Mesendoderm (in vitro differentiated cells): ENCODE measurements at places on chromosomes 1 and 21.

DNA sequence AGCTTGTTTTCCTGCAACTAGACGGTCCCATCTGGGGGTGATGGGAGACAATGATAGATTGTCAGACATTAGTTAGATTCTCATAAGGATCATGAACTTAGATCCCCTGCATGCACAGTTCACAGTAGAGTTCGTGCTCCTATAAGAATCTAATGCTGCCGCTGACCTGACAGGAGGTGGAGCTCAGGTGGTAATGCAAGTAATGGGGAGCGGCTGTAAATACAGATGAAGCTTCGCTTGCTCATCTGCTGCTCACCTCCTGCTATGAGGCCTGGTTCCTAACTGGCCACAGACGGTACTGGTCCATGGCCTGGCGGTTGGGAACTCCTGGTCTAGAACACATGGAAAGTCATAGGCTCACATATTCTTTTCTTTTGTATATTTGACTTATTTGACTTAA is 42.0 kb downstream of the NIBAN1 start:
- peaks cover 1% of the 10 kb centered on the region for H3K4me1 ChIP-seq
- no peak overlapping the region for H3K4me3 ChIP-seq
- H3K27me3 ChIP-seq, result no peaks in the 10 kb centered on the region
- no peak for DNase-seq
- no peak overlapping the region for H3K27ac ChIP-seq
- no peaks in the 10 kb centered on the region for H3K36me3 ChIP-seq

DNA sequence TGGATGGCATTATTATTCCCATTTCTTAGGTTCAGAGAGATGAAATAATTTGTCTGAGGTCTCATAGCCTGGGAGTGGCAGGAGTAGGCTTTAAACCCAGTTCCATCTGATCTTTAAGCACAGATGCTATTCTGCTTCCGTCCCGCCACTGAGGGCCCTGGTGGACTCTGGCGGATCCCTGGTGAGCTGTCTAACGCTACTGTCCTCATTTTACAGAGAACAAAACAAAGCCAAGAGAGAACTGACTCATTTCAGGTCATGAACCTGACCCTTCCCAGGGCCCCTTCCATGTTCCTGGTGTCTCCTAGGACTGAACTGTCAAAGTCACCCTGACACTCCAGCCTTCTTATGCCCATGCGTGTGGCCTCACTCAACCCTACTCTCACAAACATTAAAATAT is 3.1 kb upstream of the GALE start:
- H3K27ac ChIP-seq, result no peak overlapping the region
- no peak for DNase-seq
- no peak overlapping the region for H3K4me3 ChIP-seq
- H3K36me3 ChIP-seq, result no peaks in the 10 kb centered on the region

GRCh38 chr1:24910751-24911650 is 19.1 kb downstream of the RUNX3 start:
- no peaks in the 10 kb centered on the region for H3K36me3 ChIP-seq
- H3K27ac ChIP-seq, result no peak overlapping the region
- no peaks in the 10 kb centered on the region for H3K4me1 ChIP-seq
- DNase-seq, result peak; percentile 29

DNA sequence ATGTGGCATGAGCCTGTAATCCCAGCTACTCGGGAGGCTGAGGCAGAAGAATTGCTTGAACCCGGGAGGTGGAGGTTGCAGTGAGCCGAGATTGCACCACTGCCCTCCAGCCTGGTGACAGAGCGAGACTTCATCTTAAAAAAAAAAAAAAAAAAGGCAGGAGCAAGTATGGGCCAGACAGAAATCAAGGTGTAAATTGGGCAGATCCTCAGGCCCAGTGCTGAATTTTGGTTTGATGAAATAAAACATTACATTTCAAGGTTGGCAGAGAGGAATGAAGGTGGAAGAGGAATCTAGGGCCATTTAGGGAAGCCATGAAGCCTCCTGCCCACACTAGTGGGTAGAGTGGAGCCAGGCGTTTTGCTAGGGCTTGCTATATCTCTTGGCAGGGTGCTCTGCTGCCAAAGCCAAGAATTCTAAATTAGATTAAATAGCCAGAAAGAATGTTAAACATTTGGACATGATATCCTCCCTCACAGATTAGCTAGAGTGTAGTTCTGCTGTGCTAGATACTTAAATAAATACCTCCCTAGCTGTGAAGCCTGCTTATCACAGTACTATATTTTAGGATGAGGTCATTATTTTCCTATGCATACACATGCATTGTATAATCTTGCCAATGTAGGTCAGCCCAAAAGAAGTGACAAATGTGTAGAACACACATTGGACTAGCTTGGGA is 16.6 kb upstream of the LGALS8 start:
- H3K27ac ChIP-seq, result no peak overlapping the region
- no peak for DNase-seq
- no peak overlapping the region for H3K4me3 ChIP-seq
- no peaks in the 10 kb centered on the region for H3K4me1 ChIP-seq

DNA sequence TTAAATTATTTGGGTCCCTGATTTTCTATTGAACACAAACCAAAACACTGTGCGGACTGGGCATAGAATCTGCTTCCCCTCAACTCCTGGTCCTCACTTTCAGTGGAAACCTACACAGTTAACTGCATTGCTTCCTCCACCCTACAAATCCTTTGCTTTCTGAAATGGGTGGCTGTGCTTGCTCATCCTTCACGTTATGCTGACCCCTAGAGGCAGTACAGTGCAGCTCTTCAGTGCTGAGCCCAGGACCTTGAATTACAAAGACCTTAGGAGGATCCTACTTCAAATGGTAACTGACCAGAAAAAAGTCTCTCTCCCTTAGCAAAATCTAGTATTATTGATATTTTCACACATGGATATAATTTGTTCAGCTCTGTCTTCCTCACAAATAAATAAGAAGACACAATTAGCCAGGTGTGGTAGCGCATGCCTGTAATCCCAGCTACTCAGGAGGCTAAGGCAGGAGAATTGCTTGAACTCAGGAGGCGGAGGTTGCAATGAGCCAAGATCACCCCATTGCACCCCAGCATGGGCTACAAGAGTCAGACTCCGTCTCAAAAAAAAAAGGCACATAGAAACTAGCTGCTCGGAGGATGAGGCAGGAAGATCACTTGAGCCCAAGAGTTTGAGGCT is 63.4 kb upstream of the L1TD1 start:
- no peaks in the 10 kb centered on the region for H3K27me3 ChIP-seq
- no peak overlapping the region for H3K4me3 ChIP-seq
- H3K4me1 ChIP-seq, result no peaks in the 10 kb centered on the region

DNA sequence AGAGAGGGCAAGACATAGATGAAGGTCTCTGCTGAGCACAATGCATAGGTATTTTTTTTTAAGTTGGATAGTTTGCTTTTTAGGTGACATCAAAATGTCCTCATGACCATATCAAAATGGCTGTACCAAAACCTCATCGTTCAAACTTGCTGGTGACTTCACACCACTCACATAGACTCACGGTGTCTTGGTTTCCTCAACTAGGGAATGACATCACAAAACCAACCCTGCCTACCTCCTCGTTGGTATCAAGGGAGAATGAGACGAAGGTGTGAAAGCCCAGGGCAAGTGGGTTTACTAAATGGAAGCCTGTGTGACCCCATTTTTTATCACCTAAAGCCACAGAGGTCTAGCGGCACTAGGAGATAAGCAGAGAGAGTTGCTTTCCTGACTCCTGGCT is 1.6 kb downstream of the PIGR start:
- H3K36me3 ChIP-seq, result no peaks in the 10 kb centered on the region
- H3K27me3 ChIP-seq, result no peaks in the 10 kb centered on the region
- no peak overlapping the region for H3K27ac ChIP-seq
- no peaks in the 10 kb centered on the region for H3K4me1 ChIP-seq
- no peak overlapping the region for H3K4me3 ChIP-seq

- no peak overlapping the region for H3K27ac ChIP-seq
- no peak for DNase-seq
- H3K4me3 ChIP-seq, result no peak overlapping the region
- peaks cover 19% of the 10 kb centered on the region for H3K36me3 ChIP-seq
Measured at GRCh38 chr1:110021285-110021684, 13.1 kb upstream of the STRIP1 start.

DNA sequence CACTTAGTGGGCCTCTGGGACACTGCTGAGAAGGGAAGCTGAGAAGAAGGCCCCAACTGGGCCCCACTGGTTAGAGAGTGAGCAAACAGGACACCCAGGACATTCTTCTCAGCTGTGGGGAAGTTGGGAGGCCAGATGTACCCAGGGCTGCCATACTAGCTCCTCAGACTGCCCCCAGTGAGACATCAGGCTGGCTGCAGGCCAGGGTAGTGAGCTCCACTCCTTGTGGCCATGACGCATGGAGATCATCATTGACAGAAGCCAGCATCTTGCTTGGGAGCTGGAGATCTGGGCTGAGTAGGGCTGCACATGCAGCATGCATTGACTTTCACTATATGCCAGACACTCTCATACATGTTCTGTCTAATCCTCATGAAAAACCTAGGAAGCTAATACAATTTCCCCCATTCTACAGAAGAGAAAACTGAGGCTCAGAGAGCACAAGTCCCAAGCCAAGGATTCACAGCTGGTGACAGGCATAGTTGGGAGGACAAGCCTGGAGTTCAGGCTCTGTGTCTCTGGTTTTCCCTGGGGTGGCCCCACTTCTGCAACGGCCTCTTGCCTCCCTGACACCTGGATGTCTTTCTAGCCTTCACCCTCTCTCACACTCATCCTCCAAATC is 24.1 kb upstream of the MYCL start:
- H3K27me3 ChIP-seq, result no peaks in the 10 kb centered on the region
- no peak for DNase-seq
- peaks cover 4% of the 10 kb centered on the region for H3K4me1 ChIP-seq
- no peak overlapping the region for H3K27ac ChIP-seq
- no peak overlapping the region for H3K4me3 ChIP-seq

GRCh38 chr1:244326757-244327156 is 125.0 kb downstream of the ADSS2 start:
- no peak overlapping the region for H3K27ac ChIP-seq
- peaks cover 2% of the 10 kb centered on the region for H3K4me1 ChIP-seq
- no peak for DNase-seq
- H3K4me3 ChIP-seq, result no peak overlapping the region

DNA sequence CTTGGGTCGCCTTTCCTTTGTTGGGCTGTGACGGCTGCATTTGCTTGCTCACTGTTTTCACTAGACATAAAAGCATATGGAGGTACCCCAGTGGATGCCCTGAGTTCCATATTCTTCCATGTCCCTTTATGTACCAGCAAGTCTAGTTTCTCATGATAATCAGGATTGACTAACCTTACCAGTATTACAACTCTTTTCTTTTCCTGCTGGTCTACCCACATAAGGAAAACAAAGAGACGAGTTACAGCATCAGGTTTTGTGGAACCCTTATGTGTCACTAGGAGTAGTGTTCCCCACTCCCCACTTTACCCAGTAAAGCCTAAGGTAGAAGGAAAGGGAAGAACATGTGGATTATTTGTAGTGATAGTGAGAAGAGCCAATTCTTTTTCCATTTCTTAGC is 16.4 kb upstream of the CENPF start:
- H3K4me1 ChIP-seq, result peaks cover 8% of the 10 kb centered on the region
- no peaks in the 10 kb centered on the region for H3K36me3 ChIP-seq
- H3K27me3 ChIP-seq, result no peaks in the 10 kb centered on the region
- H3K4me3 ChIP-seq, result no peak overlapping the region
- no peak for DNase-seq

GRCh38 chr1:2465371-2466269 is 10.5 kb upstream of the PLCH2 start:
- H3K36me3 ChIP-seq, result no peaks in the 10 kb centered on the region
- H3K27me3 ChIP-seq, result no peaks in the 10 kb centered on the region
- no peak overlapping the region for H3K4me3 ChIP-seq
- no peak for DNase-seq
- H3K27ac ChIP-seq, result no peak overlapping the region
- H3K4me1 ChIP-seq, result no peaks in the 10 kb centered on the region

DNA sequence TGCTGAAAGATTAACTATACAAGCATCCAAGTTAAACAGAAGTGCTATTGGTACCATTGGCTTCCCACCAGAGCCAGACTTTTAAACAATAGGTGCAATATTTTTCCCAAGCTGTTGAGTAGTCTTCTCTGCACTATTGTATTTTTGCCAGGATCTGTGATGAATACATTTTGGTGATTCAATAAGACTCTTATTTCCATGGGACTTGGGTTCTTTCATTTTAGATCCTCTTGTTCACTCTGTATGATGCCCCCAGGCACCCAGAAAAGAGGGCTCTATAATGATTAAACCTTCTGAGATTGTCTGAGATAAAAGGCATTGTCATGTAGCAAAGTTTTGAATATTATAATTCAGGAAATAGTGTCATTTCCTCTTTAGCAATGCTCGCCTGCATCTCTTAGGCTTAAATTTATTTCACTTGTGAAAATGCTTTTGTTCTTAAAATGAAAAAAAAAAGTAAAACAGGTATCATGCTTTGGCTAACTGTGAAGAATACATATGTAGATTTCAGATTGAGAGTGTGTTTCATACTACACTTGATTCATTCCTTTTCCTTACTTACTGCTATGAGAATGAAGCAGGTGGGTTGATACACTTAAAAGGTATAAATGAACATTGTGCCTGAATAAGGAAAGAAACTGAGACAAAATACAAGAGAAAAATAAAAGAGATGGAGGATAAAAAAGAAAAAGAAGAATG is 275.0 kb downstream of the HMCN1 start:
- no peak for DNase-seq
- no peak overlapping the region for H3K27ac ChIP-seq
- no peak overlapping the region for H3K4me3 ChIP-seq

- no peaks in the 10 kb centered on the region for H3K27me3 ChIP-seq
- peak; percentile 24 for DNase-seq
- H3K4me1 ChIP-seq, result no peaks in the 10 kb centered on the region
- no peaks in the 10 kb centered on the region for H3K36me3 ChIP-seq
- no peak overlapping the region for H3K27ac ChIP-seq
Measured at GRCh38 chr1:221998186-221998612, 256.3 kb upstream of the DUSP10 start.

GRCh38 chr1:219188331-219188803 is 14.7 kb downstream of the LYPLAL1 start:
- no peaks in the 10 kb centered on the region for H3K4me1 ChIP-seq
- no peaks in the 10 kb centered on the region for H3K36me3 ChIP-seq
- no peak for DNase-seq
- H3K4me3 ChIP-seq, result no peak overlapping the region
- H3K27ac ChIP-seq, result no peak overlapping the region

GRCh38 chr1:6601049-6601922 is 1.4 kb downstream of the KLHL21 start:
- H3K27me3 ChIP-seq, result no peaks in the 10 kb centered on the region
- H3K4me1 ChIP-seq, result peaks cover 8% of the 10 kb centered on the region
- H3K27ac ChIP-seq, result no peak overlapping the region
- peak overlapping the region; percentile 40 for H3K4me3 ChIP-seq
- peak; percentile 72 for DNase-seq

DNA sequence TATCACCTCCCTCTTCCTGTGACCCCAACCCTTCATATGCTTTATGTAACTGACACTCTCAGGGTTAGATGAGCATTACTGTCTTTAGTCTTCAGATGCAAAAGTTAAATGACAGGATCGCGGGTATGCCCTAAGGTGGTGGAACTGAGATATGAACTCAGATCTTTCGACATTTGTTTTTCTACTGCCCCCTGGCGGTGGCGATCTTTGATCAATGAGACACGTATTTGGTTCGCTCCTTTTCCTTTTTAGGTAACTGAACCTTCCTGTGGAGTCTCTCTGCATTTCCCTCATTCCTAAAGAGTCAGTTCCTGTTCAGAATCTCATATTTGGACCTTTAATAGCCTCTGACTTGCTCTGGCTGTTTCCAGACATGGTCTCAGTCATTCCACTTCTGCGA is 47.8 kb upstream of the ZP4 start:
- no peaks in the 10 kb centered on the region for H3K4me1 ChIP-seq
- no peaks in the 10 kb centered on the region for H3K36me3 ChIP-seq
- no peak overlapping the region for H3K4me3 ChIP-seq
- DNase-seq, result peak; percentile 63

- no peak overlapping the region for H3K27ac ChIP-seq
- H3K4me1 ChIP-seq, result peaks cover 6% of the 10 kb centered on the region
- no peaks in the 10 kb centered on the region for H3K36me3 ChIP-seq
- H3K4me3 ChIP-seq, result no peak overlapping the region
Measured at GRCh38 chr21:42525029-42525581, 11.5 kb downstream of the SLC37A1 start.
